ENCODE measurements at places on chromosomes 3 and 15.

- DNase-seq: no peak
Measured at GRCh38 chr15:69823223-69823907, 274.4 kb downstream of the TLE3 start.

DNA sequence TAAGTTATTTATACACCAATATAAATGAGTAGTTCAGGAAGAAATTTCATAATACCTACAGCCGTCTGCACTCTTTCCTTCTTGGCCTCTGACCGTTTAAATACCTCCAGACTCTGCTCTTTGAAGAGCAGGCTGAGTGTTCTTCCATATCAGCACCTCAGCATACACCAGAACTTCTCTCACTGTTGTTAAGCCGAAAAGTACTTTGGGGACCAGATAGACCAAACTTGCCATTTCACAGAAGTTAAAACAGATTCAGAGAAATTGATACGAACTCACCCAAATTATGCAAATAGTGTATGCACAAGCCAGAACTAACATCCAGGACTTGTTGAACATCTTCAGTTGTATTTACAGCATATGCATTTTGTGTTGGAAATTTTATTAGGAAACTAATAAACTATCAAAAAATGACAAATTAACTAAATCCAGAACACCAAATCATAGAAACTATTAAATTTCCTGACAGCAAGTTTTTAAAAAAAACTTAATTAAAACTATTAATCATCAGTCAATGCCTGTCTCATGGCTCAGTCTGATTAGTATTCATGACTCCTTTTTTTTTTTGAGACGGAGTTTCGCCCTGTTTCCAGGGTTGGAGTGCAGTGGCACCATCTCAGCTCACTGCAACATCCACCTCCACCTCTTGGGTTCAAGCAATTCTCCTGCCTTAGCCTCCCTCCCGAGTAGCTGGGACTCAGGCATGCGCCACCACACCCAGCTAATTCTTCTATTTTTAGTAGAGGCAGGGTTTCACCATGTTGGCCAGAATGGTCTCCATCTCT is 24.1 kb downstream of the CGGBP1 start:
- DNase-seq: no peak

- no peak for DNase-seq
Measured at GRCh38 chr3:100941041-100941440, 52.2 kb downstream of the ABI3BP start.

- no peak for DNase-seq
Measured at GRCh38 chr3:127719369-127719768, 46.6 kb downstream of the ABTB1 start.

- no peak for DNase-seq
Measured at GRCh38 chr3:139226731-139227130, 117.1 kb upstream of the MRPS22 start.

DNA sequence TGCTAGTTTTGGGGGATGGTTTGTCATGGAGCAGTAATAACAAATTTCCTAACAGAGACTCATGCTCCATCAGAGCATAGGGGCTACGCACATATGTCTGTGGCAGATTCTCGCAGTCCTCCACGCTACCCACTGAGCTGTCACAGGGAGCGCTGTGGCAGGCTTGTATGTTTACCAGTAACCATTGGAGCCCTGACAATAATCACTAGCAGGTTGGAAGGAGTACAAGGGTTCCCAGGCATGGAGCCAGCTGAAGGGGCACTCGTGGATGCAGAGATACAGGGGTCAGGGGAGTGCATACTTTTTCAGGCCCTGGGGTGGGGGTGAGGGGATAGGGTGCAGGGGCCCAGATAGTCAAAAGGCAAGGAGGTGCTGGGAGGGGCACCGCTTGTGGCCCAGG is 7.9 kb upstream of the GP9 start:
- DNase-seq: no peak

DNA sequence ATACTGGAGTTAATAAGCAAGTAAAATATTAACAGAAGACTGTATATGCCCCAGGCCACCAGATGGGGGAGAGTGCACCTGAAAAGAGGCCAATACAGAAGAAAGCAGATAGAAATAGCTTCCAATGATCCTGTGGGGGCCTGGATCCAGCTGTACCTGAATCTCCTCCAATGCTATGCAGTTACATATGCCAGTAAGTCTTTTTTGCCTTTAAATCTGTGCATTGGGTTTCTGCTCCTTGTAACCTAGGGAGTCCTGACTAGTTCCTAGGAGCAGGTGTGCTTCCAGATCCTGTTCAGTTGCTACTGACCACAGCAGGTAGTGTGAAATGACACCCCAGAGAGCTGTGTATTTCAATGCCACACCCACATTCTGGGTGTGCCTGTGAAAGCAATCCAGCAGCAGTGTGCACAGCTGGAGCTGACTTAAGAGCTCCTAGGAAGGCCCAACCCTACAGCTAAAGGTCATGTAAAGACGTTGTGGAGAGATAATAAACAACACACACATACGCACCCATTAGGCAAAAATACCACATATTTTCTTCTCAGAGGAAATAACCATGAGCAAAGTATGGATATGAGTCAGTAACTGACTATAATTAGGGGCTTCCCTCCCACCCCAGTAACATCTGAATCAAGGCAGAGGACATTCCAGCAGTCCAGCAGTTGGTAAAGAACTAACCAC is 62.2 kb upstream of the AKAP13 start:
- no peak for DNase-seq

DNA sequence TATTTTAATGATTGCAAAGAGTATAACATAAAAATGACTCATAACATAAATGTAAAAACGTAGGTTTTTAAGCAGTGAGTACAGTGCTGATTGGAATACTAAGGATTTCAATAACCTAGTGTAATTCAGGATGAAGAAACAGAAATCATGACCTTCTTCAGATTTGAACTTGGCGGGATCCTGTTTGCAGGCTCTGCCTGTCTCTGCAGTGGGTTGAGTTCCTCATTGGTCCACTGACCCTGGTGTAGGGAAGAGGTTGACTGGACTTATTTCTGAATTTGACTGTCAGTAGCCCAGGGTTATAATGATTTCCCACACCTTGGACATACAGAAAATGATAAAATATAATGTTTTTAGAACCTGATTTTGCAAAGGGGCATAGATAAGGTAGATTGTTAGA is 171.7 kb downstream of the FNDC3B start:
- no peak for DNase-seq

GRCh38 chr3:106263011-106263410 is 394.2 kb upstream of the CBLB start:
- no peak for DNase-seq

GRCh38 chr15:36905908-36906307 is 194.4 kb downstream of the MEIS2 start:
- no peak for DNase-seq

GRCh38 chr15:76342058-76342381 is 5.4 kb downstream of the ISL2 start:
- DNase-seq: no peak

DNA sequence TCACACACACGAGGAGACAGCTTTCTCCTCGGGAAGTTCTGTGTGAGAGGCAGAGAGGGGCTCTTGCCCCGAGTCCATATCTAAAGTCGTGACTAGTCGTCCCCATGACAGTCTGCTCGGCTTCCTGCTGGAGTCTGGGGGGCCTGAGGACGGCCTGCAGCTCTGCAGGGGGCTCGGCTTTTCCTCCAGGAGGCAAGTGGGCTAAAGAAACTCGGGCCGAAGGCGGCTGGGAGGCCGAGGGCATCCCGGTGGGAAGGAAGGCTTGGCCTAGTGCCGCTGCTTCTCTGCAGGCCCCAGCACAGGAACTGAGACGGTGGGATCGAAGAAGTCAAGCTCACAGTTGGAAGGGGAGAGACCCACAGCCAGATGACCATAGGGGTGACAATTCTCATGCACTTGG is 25.4 kb upstream of the PIGZ start:
- DNase-seq: no peak

GRCh38 chr3:63976161-63976871 is 47.0 kb downstream of the PSMD6 start:
- no peak for DNase-seq

DNA sequence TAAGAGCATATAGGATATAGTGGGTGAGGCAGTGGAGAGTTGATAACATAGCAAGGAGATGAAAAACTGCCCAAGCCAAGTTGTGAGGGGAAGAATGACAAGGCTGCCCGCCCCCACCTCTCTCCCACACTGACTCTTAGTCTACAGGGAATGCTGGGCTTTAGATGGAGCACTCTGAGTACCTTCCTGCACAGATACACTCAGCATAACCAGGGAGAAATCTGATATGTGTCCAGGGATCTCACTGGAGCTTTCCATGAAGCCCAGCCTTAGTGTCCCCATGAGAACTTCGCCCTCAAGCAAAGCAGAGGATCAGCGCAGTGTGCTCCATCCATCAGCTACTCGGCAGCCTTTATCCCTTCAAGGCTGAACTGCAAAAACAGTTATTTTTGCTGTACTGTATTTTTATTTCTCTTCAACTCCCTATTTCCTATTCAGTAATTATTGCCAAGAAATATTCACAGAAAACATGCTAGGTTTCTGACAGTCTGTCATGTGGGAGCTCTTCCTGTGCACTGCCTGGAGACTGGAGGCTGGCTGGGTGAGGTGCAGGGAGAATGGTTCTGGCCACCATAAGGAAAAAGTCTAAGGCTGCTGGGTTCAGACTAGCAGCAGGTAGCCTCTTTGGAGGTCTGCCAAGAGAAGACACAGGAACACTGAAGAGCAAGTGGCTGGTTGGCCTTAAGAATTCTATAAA is 475.2 kb upstream of the PPP2R3A start:
- DNase-seq: no peak

DNA sequence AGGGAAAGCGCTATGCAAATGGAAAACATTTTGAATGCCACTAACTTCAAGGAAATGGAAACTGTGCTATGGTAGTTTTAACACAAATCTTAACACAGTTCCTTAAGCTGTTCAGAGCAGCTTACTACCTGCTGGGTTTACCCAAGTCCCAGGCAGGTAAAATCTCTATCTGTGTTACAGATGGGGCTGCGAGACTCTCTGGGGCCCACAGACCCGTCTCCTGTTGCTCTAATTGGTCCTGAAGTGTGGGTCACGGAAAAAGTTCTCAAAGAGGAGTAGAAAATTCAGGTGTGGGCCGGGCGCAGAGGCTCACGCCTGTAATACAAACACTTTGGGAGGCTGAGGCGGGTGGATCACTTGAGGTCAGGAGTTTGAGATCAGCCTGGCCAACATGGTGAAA is 16.9 kb upstream of the ZFYVE19 start:
- DNase-seq: no peak

DNA sequence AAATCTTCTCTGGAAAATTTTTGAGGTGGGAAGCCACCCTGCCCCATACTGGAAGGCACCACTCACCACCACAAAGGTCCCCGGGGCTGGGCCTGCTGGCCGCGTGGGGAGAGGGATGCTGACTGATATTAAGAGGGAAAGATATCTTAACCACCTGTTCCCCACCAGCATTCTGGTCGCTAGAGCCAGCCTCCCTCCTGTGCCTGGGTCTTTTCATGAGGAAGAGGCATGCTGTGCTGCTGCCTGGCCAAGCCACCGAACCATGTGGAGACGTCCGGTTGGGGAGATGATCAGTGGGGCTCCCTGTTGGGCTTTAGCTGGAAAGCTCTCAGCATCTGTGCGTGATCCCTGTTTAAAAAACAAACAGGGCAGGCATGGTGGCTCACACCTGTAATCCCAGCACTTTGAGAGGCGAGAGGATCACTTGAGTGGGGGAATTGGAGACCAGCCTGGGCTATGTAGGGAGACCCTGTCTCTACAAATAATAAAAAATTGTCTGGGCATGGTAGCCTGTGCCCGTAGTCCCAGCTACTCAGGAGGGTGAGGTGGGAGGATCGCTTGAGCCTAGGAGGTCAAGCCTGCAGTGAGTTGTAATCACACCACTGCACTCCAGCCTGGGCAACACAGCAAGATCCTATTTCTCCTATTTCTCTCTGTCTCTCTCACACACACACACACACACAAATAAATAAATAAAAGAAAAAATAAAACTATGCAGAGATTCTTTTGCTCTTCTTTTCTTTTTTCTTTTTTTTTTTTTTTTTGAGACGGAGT is 1.0 kb downstream of the KLHL18 start:
- DNase-seq: peak; percentile 5

GRCh38 chr3:156602424-156602823 is 47.5 kb upstream of the SSR3 start:
- DNase-seq: no peak

DNA sequence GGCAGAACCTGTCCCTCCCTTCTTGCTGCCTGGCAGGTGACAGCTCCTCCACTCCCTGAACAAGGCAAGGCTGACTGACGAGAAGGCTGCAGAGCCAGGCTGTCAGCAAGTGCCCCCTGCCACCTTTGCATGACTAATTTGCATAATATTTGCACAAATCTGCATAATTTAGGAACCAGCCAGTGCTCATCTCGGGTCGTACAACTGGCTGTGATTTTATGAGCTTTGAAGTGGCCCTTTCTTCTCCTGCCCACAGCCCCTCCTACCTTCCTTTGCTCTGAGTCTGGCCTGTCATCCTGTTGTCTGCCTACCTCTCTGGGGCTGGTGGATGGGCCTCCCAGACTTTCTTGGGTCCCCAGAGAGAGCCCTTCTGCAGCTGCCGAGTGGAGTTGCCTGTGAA is 58.9 kb downstream of the LINGO1 start:
- DNase-seq: no peak

DNA sequence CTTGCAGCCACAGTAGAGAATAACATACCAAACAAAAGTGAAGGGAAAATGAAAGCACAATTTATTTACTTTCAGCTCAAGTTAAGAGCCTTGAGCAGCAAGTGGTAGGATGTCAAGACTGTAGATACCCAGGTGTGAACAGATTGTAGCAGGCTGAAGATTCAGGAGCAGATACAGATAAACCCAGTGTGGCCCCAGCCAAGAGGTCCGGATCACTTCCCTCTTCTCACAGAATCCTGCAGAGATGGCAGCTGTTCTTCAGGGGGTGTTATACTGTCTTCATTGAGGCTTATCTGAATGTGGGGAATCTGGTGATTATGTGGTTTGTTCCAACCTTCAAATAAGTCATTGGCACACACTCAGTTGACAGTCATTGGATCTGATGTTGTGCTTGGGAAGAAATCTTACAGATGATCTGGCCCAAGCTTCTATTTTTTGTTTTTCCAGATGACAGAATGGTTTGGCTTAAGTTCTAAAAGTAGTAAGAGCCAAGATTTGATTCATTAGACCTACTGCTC is 2.2 kb downstream of the STARD9 start:
- no peak for DNase-seq

DNA sequence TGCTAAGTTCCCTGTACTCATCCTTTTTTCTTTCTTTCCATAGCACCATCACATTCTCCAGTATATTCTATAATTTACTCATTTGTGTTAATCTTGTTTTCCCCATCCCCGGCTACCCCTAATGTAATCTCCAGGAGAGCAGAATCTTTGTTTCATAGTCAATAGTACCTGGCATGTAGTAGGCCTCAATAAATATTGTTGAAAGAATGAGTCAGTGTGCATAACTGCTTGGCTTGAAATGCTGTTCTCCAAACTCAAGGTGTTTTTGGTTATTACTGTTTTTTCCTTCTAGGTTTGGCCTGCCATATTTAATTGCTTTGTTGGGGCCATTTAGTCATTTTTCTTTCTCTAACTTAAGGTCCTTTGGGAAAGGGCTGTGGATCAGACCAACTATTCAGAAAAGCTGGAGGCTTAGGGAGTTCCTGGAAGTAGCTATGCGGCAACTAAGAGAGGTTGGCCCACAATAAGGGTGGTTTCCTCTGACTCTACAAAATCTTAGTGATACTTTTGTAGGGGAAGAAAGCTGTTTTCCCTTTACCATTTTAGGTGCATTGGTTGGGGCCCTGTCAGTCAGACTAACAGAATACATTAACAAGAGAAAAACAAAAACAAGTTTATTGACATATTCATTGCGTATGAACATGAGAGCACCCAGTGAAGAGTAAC is 28.4 kb downstream of the KAT2B start:
- DNase-seq: no peak

GRCh38 chr3:193593668-193594030 is 641 bp downstream of the OPA1 start:
- DNase-seq: peak; percentile 21
